ENCODE measurements at places on chromosomes 1 and 21. TPM values are rescaled to one million over a fixed set of nuclear protein-coding genes. Genes with fewer than 3 reads are reported as not detected.

Gene KRTAP21-2
- not detected for total RNA-seq

- DNase-seq: no peak
- H3K27me3 ChIP-seq: peaks cover 4% of the 10 kb centered on the region
- no peaks in the 10 kb centered on the region for H3K36me3 ChIP-seq
- no peaks in the 10 kb centered on the region for H3K4me1 ChIP-seq
Measured at GRCh38 chr21:45950740-45951515, 30.6 kb upstream of the COL6A1 start.

- H3K27me3 ChIP-seq: peaks cover 14% of the 10 kb centered on the region
- H3K4me1 ChIP-seq: peaks cover 69% of the 10 kb centered on the region
- peak overlapping the region; percentile 51 for H3K27ac ChIP-seq
- DNase-seq: peak; percentile 41
- peak overlapping the region; percentile 77 for H3K4me3 ChIP-seq
Measured at GRCh38 chr1:202807451-202807925, 733 bp downstream of the KDM5B start.

GRCh38 chr1:32612189-32612881, 38.0 kb downstream of the ZBTB8OS start:
- H3K27ac ChIP-seq: no peak overlapping the region
- peak; percentile 48 for DNase-seq
- H3K4me3 ChIP-seq: peak overlapping the region; percentile 57
- no peaks in the 10 kb centered on the region for H3K27me3 ChIP-seq
- H3K36me3 ChIP-seq: peaks cover 4% of the 10 kb centered on the region
- H3K4me1 ChIP-seq: peaks cover 4% of the 10 kb centered on the region

Gene C8B
- total RNA-seq: not detected

Gene FAM110D
- total RNA-seq: not detected

Measured in activated CD4-positive, alpha-beta memory T cell treated with anti-CD3 and anti-CD28 coated beads, Interleukin-2, amount 10 ng/mL, durations not matched to agents 7 days and 5 days (primary cell).